Fibroblast of villous mesenchyme (primary cell): ENCODE measurements at places on chromosomes 12 and 14. TPM values are rescaled to one million over a fixed set of nuclear protein-coding genes. Genes with fewer than 3 reads are reported as not detected.

Gene IGF1
- under 0.01 and 0.64 TPM in 2 replicates for total RNA-seq

Gene NKX2-8
- total RNA-seq, result not detected in 2 replicates

Gene MYG1
- total RNA-seq, result 30.2 and 39.6 TPM in 2 replicates

Gene MAP1LC3B2
- total RNA-seq, result 0.32 and 0.43 TPM in 2 replicates

Gene YARS2
- 24.2 and 32.8 TPM in 2 replicates for total RNA-seq

Gene IL26
- not detected in 2 replicates for total RNA-seq

Gene CBLN3
- 1.7 and 2.3 TPM in 2 replicates for total RNA-seq

Gene GIT2
- 42.5 and 54.4 TPM in 2 replicates for total RNA-seq

Gene GLI1
- 0.86 and 1.9 TPM in 2 replicates for total RNA-seq

Gene APOLD1
- total RNA-seq, result 9.3 and 14.7 TPM in 2 replicates

Gene SIX1
- under 0.01 and 0.64 TPM in 2 replicates for total RNA-seq

Gene HECTD4
- total RNA-seq, result 33.2 and 37.1 TPM in 2 replicates
